ENCODE measurements at places on chromosomes 4 and X. TPM values are rescaled to one million over a fixed set of nuclear protein-coding genes. Genes with fewer than 3 reads are reported as not detected.

INTU gene
- 6.0 TPM for total RNA-seq

TMSB15B gene
- total RNA-seq = 16.2 TPM

FAAH2 gene
- 0.30 TPM for total RNA-seq

HDAC6 gene
- total RNA-seq = 124 TPM

GPR173 gene
- total RNA-seq = 12.6 TPM

XAGE1A gene
- total RNA-seq = not detected

MAGEC1 gene
- total RNA-seq = not detected

RAB41 gene
- not detected for total RNA-seq

GTPBP6 gene
- total RNA-seq = 49.9 TPM

TMEM156 gene
- total RNA-seq = not detected

H2BW2 gene
- total RNA-seq = not detected

ASB9 gene
- not detected for total RNA-seq

DDX3X gene
- 212 TPM for total RNA-seq

FAM184B gene
- total RNA-seq = not detected

ANK2 gene
- 20.8 TPM for total RNA-seq

PAGE2B gene
- not detected for total RNA-seq

MAPK10 gene
- total RNA-seq = 19.2 TPM

MAGEB2 gene
- not detected for total RNA-seq

SHISA3 gene
- total RNA-seq = 3.9 TPM

MYOZ2 gene
- total RNA-seq = not detected

RGS12 gene
- total RNA-seq = 32.5 TPM

MAGEA9B gene
- total RNA-seq = not detected

TAF7L gene
- 0.24 TPM for total RNA-seq

KCND1 gene
- 1.4 TPM for total RNA-seq

BLTP1 gene
- total RNA-seq = 41.6 TPM

PIN4 gene
- 12.1 TPM for total RNA-seq

PI4K2B gene
- 9.7 TPM for total RNA-seq

SLC49A3 gene
- total RNA-seq = 0.31 TPM

ETDA gene
- not detected for total RNA-seq

ADH7 gene
- not detected for total RNA-seq

MTCP1 gene
- 17.8 TPM for total RNA-seq

APLN gene
- total RNA-seq = 0.39 TPM

AFAP1 gene
- 66.9 TPM for total RNA-seq

SHOX gene
- 0.21 TPM for total RNA-seq

TCEAL6 gene
- not detected for total RNA-seq

FAM114A1 gene
- 139 TPM for total RNA-seq

GYG2 gene
- 9.7 TPM for total RNA-seq
